Inflammatory macrophage treated with lipopolysaccharide for 4 hours (primary cell): ENCODE measurements at places on chromosomes 4 and X.

DNA sequence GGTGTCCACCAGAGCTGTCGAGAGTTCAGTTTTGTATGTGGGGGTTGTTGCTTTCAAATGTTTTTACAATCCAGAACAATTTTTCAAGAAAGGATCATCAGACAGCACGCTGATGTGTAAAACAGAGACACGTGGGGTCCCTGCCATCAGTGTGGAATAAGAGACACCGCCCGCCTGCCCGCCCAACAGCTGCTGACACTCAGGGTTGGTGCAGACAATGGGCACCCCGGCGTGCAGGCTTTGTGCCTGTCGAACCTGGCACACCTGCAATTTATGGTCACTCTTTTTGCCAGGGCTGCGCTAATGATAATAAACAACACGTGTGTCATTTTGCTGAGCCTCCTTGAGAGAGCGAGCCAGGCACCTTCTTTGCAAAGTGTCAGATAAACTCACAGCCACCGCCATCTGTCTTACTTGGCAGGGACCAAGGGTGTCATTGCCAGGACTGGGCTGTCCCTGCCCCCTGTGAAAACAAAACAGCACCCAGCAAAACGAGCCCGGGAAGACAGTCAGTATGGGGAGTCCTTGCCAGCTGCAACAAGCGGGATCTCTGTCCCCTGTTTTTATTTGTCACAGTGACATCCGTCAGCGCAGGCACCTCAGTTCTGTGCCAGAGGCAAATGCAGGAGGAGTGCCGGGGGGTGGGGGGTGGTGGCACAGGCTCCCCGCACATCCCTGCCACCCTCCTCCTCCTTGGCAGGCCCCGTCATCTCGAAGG is 69.1 kb downstream of the PSAPL1 start:
- no peak for DNase-seq

- no peak for DNase-seq
Measured at GRCh38 chr4:106264331-106264728, 51.7 kb downstream of the TBCK start.

- DNase-seq, result no peak
Measured at GRCh38 chrX:117522725-117523700, 593.6 kb downstream of the KLHL13 start.

DNA sequence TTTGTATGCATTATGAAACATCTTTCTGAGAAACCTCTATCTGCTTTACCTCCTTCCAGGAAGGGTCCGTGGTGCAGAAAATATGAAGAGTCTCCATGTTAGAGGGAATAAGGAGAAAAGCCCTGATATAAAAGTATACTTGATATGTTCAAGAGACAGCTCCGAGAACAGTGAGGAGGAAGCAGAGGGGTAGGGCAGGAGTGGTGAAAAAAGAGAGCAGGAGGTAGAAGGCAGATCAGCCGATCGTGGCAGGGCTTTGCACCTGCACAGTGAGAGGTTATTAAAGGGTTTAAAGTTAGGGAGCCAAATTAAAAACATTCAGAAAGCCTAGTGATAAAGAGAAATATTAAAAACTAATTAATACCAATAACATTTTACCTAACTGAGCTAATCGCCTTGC is 419.7 kb downstream of the FAT4 start:
- no peak for DNase-seq

DNA sequence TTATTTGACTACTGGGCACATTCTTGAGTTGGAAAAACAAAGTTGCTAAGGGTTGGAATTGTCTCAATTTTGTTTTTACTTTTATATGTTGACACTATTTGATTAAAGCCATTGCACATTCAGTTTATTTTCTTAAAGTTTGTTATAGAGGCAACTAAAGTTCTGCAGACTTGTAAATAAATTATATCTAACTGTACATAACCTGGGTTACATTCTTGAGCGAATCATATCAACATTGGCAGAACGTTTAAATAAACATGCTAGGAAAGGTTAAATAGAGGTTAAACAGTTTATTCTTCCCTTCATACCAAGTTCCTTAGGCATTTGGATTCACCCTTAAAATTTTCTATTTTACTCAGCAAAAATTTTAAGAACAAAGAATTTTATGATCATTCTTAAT is 74.5 kb downstream of the UCHL1 start:
- no peak for DNase-seq

DNA sequence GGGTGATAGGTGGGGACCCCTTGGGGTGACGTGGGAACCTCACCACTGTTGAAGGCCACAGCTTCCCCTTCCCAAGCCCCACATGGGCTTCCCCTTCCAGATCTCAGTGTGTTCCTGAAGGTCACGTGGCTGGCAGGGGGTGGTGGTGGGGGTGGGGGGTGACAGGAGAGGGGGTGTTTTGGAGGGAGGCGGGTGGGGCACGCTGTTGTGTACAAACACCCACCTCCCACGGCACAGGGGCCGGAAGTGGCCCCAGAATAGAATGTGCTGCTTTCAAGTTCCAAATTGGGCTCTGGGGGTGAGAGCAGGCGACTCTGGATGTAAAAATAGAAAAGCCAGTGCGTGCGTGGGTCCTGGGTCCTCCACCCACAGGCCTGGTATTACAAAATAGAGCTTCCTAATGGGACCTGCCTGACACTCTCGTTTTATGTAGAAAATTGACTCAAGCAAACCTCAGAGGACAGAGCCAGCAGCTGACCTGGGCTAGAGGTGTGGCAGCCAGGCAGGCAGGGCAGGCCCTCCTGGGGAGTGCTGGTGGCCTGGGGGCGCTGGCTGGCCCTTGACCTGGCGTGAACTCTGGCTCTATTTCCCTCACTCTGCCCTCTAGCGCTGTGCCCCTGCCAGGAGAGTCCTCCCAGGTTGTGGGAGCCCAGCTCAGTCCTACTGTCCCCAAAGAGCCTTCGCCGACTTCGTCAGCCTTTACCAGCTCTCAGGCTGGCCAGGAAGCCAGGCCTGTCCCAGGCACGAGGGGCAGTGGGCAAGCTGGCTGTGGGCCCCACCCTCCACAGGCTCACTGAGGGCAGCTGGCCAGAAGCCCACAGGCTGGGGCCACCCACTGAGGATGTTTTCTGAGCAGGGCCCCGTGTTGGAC is 5.4 kb upstream of the SH3BP2 start:
- DNase-seq, result peak; percentile 76

- no peak for DNase-seq
Measured at GRCh38 chr4:140115140-140115539, 38.8 kb downstream of the MAML3 start.

DNA sequence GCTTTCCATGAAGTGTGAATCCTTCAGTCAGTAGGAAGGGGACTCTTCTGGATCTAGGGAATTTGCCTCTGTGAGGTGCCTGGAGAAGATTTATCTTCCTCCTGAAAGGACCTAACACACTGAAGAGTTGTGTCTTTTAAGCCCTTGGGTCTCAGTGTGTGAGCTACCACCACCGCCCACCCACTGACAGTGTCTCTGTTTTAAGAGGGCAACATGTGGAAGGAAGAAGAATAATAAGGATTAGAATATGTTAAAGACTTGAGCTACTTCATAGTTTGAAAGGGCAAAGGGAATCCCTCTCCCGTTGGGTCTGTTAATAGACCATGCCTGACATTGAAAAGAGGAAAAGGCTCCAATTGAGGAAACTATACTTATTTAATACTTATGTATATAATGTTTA is 64.3 kb upstream of the TLR2 start:
- DNase-seq, result no peak

DNA sequence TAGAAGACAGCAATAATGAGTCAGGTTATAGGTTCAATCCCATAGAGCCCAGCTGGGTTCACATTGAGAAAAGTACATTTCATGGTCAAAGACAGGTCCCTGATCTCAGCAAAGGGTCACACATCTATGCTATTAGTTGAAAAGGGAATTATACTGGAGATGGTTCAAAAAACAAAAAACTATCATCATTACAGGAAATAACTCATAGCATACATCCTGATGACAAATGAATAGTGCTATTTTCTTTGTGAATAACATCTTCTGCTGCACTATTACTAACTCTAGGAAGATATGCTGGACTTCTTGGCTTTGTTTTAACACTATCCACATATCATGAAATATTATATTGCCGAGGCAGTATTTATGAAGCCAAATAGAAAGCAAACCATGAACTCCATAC is 202.5 kb upstream of the MAB21L2 start:
- no peak for DNase-seq

DNA sequence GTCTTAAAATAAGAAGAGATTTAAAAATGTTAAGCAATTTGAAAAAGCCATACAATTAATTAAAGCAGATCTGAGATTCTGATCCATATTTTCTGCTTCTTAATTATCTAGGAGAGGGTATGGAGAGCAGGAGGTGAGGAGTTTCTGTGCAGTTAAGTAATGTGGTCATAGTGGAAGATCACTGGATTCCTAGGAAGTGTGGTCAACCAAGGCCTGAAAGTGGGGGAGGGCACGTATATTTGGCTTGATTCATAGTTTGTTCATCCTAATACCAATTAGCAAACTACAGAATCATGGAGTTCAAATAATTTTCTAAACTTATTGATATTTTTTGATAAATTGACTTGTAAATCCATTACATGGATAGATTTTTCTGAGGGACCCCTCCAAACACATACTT is 768.3 kb downstream of the RAPGEF2 start:
- DNase-seq, result no peak

GRCh38 chr4:128517739-128518510 is 230.3 kb upstream of the PGRMC2 start:
- peak; percentile 94 for DNase-seq

- peak; percentile 62 for DNase-seq
Measured at GRCh38 chrX:54171527-54172250, 11.4 kb downstream of the FAM120C start.

- DNase-seq, result no peak
Measured at GRCh38 chrX:53684415-53685192, 1.9 kb downstream of the HUWE1 start.
